ENCODE measurements at places on chromosomes 3 and 15.

- DNase-seq: no peak
These were observed 355.4 kb downstream of the OTOL1 start for GRCh38 chr3:161851941-161852566.

- no peak for DNase-seq
These were observed 43.5 kb downstream of the CFAP92 start for GRCh38 chr3:128950223-128950938.

DNA sequence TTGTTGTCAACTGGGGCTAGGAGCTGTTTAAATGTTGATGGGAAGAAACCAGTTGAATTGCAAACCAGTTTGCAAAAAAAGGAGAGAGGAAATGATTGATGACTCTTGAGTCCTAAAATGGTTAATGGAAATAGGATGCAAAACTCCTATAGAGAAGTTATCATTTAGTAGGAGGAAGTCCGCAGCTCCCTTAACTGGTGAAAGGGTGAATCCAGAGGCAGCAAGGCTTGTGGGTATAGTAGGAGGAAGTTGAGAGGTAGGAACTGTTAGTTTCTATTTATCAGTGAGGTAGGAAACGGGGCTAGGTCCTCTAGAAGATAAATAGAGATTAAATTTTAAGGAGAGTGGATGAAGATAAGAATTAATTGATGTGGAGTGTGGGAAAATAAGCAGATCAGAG lies 15.4 kb downstream of the IREB2 start:
- DNase-seq: no peak

- no peak for DNase-seq
These were observed 2.2 kb upstream of the LYZL4 start for GRCh38 chr3:42412526-42413155.

- DNase-seq: no peak
These were observed 36.9 kb upstream of the SFMBT1 start for GRCh38 chr3:53082736-53083135.

- no peak for DNase-seq
These were observed 155.5 kb downstream of the FNDC3B start for GRCh38 chr3:172194702-172195406.

DNA sequence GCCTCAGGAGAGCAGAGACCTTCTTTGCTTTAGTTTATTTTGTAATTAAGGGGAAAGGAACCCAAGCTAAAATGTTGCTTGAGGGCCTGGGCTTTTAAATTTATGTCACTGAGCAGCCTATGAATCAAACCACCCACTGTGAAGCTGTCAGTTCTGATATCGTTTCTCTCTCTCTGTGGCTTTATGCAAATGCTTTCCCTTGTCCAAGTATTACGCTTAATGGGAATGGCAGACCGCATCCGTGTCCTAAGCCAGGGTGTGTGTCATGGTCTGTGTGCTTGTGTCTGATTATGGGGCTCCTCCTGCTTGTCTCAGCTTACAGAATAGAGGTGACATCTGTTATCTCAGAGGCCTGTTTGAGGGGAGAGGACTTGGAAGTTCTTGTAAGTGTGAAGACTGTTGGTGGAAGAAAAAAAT lies 82.4 kb downstream of the EBLN2 start:
- no peak for DNase-seq

Measured in stimulated activated CD8-positive, alpha-beta memory T cell treated with anti-CD3 and anti-CD28 coated beads, Interleukin-4, amount 100 ng/mL, for 24 hours (primary cell).